ENCODE measurements at places on chromosomes 2 and 18.

DNA sequence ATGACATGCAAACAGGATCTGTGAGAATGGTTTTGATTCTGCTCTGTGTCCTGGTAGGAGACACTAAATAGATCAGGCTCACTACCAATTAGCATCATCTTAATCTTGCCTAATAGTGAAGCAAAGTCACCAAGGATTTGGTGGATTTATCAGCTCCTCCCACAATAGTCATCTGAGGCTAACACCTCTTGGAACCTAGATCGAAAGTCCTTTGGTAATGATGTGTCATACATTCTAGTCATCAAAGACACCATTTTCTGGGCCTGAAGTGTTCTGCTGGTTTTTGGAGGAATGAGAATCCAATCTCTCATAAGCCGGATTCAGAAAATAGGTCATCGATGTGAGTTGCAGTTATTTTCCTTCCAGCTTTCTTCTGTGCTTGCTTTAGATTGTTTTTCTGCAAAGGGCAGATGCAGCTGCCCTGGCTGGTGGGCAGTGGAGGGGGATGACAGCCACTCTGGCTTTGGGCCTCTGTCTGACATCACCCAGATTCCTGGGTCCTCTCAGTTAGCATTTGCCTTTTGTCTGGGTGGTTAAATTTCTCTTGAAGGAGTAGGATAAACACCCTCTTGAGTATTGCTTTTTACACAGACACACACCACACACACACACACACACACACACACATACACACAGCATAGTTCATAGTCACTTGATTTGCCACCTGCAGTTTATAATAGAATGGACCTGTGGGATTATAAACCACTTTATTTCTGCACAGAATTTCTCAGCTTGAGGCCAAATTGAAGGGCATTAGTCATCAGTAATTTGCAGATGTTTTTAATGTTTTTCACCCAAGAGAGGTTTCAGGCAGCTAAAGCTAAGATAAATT, at the start of gene MYO3B:
MYO3B (plus strand) TSS at position 198 of the 832 bp plus-strand sequence; CDS start at position 339, 141 bp downstream.
- DNase-seq: no peak

DNA sequence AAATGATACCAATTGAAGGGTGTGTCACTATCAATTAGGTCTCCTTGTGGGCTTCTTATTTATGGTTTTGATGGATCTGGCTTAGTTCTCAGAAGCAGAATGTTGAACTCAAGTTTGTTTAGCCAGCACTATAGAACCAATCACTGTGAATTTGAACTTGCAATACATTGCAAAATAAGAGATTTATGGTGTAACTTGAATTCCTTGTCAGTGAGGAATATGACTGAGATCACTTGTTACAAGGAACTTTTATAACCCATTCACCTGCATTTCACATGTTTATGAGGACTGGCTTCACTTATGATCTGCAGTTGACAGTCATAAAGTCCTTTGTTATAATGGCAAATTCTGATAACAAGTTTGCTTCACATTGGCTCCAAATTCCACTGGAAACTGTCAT, 9.8 kb downstream of the GATA6 start:
- DNase-seq: no peak

DNA sequence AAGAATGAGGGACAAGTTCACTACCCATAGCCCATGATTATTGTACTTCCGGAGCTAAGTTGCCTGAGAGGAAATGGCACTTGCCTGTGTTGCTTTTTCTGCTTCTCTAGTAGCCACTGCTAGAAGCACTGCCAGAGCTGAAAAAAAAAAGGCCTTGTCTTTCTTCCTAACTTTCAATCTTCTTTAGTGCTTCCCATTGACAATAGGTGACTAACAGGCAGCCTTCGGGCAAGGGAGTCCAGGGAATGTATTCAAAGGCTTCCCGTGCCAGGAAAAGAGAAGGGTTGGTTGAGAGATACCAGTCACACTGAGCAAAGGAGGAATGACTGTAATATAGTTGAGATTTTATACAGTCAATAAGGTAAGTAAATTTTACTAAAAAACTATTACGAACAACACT, 242.0 kb downstream of the CALCRL start:
- DNase-seq: no peak

GRCh38 chr2:165494573-165494972, 25.1 kb downstream of the CSRNP3 start:
- DNase-seq: no peak

DNA sequence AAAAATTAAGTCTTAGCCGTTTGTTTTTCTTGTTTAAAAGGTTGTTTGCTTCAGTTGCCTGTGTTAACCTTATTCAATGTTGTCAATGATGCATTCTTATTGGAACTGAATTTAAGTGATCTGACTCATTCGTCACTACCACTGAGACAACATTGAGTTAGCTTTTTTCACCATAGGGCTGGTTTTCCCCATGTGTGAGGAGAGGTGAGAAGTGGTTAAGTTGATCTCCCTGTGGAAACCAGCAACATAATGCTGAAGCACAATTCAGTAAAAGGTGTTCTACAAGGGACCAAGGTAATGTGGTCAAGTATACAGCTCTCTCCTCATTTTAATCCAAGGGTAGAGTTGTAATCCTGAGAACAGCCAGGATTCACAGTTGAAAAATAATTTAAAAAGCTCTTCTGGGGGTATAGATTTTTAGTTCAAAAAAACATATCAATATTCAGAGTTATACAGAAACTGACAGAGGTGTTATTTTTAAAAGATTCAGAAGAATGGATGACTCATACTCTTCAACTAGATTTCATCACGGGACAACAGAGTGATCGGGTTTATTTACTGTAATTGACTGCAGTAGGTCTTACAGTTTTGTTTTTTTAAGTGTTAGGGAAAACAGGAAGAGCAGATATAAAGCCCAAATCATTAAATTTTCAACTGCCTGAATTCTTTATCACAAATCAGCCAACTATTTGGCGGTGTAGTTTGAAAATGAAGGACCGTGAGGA, 12.6 kb downstream of the NOP58 start:
- no peak for DNase-seq

GRCh38 chr18:27014841-27015240, 149.3 kb upstream of the AQP4 start:
- DNase-seq: no peak

DNA sequence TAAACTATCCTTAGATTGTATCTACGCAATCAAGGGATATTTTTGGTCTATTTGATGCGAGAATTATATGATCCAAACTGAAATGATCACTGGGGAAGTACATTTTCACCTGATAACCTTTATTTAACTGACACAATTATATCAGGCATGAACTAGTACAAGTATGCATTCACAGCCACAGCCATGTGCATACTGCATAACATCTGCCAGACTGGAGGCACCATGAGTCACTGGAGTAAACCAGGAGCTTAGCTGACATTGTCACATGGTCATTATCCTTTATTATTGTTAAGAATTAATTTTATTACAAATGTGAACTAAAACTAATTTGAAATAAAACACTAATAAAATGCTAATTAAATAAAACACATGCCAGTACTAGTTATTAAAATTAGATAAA, 1127.1 kb downstream of the DPP10 start:
- no peak for DNase-seq

DNA sequence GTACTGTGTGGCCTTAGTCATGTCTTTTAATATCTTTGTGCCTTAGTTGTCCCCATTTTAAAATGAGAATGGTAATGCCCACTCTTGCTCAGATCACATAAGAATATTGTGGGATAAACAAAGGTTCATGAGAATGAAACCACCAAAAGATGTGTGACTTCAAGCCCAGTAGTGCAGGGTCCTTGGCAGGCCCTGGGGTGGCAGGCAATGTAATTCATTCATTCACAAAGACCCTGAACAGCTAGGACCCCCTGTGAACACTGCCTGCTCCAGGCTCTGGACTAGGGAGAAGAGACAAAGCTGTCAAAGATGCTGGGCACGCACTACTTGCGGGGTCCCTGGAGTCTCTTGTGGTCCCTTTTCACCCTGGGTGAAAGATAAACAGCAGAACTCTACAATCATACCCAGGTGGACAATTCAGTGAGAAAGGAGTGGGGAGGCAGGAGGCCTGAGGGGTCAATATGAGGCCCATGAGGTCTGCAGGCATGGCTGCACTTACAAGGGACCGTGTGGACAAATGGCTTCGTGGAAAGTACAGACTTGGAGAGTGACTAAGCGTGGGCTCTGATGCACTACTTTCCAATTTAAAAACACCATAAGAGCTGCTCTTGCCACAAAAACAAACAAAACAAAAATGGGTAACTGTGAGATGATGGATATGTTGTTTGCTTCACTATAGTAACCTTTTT, 136.1 kb downstream of the SMAD7 start:
- peak; percentile 11 for DNase-seq

GRCh38 chr2:158667586-158667985, 127.5 kb upstream of the DAPL1 start:
- no peak for DNase-seq

DNA sequence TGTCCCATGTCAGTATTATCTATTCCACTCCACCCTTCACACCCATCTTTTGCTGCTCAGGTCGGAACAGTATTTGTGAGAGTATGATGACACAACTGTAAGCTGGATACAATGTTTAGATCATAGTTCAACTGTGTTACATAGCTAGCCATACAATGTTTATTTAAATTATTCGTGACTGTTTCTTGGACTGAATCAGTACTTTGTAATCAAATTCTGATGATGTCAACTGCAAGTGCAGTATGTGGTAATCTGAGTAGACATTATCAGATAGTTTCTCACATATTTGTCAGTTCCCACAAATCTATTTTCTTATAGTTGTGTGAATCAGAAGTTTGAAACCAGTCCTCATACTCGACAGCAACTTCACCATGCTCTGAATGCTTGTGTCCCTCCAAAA, 177.6 kb downstream of the ZNF407 start:
- DNase-seq: no peak
